ENCODE measurements at places on chromosomes 7 and 10.
A peak's percentile ranks its signal among the peaks of the same experiment; 100 is the strongest.

GRCh38 chr10:47207281-47207615 is 92.7 kb upstream of the GDF10 start:
- no peak for DNase-seq

- no peak for DNase-seq
Observed at GRCh38 chr10:111595173-111595572, 518.3 kb downstream of the ADRA2A start.

DNA sequence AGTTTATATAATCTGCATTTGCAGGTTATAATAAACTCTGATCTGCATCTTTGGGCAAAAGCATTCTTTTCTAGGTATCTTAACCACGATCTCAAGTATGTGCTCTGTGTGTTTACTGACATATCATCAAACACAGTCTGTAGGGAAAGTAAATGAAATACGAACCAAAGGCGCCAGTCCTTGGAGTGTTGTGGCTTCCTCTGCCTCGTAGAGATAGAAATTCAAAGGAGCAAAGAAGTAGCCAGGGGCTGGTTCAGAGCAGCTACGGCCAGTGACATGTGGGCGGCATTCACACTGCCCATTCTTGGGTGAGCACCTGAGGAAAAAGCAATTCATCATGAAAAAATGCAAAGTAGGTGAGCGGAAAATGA is 38.7 kb downstream of the LAMB4 start:
- DNase-seq = no peak

DNA sequence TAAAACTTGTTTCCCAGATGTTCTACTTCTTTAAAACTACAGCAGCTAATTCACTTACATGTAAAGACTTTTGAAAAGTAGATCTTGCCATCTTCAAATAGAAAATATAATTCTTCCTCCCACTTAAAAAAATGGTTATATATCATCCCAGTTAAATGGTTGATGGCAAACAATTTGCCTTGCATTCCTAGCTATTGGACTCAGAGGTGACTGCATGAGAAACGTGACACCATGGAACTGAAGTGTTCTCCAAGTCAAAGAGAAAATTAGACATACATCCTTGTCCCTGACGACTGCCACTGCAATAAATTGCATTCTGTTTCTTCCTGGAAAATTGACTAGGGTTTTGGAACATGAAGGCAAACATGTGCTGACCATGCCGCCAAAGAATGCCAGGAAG is 95.0 kb upstream of the POM121L12 start:
- DNase-seq = no peak

GRCh38 chr7:11760372-11760771 is 71.6 kb downstream of the THSD7A start:
- no peak for DNase-seq

- DNase-seq = no peak
Observed at GRCh38 chr10:29607576-29607975, 27.2 kb downstream of the SVIL start.

DNA sequence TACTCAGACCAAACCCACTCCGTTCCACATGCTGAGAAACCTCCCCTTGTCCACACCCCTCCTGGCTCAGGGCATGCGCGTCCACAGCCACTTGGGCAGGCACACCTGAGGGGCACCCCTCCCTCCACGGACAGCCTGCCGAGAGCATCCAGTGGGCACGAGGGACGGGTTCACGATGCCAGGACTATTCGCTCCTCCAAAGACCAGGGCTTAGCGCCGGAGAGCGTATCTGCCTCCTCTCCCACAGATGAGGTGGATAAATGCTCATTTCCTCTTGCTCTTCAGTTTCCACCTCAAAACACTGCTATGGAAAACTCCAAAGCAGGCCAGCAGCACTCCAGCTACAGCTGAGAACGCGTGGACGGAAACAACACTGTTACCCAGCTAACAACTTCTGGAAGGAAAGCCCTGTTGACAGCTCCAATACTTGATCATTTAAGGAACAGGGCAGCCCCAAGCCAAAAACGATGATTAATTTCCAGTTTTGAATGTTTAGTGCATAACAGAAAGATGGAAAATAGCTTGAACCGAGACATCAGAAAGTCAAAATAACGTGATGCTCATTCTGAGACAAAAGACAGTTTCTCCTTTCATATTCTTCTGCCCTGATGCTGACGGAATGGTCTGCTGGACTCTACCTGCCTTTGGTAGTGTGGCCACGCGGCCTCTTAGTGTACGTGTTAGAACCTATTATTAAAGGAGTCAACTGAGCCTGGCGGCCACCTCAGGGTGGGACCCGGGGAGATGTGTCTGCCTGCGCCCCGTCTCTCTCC is 204.7 kb downstream of the DNAJB6 start:
- DNase-seq = peak; percentile 35

DNA sequence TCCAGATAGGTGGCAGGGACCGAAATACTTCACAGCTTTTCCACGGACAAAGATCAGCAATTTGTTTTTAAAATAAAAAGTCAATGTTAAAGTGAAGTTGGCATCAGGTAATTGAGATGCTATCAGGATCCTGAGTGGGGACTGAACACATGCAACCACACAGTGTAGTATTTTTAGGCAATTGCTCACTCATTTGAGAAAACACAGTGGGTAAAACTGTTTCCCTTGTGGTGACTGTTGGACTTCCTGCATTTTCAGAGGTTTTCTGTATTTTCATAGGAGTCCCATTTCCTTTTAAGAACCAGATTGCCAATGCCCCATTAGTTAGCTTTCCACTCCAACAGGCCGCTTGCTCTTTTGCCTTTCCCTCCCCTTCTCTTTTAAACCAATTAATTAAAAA is 159.5 kb upstream of the ZNF32 start:
- no peak for DNase-seq

GRCh38 chr10:132145002-132145401 is 41.7 kb upstream of the DPYSL4 start:
- DNase-seq = no peak

DNA sequence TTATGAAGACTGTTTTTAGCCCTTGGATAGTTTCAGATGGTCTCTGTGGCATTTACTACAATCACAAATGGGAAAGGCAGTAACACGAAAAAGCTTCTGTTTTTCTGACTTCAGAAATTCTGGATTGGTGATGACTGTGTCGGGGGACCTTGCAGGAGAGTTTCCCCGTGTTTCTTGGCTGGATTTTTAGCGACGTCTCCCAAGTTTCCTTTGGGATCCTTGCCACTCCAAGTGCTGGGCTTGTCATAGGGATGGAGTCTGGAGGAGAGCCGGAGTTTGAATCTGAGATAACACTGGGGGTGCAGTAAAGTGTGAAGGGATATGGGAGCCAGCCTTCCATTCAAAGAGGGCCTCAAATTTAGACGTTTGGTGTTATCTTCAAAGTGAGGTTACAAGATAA is 179.0 kb downstream of the SNX10 start:
- no peak for DNase-seq

DNA sequence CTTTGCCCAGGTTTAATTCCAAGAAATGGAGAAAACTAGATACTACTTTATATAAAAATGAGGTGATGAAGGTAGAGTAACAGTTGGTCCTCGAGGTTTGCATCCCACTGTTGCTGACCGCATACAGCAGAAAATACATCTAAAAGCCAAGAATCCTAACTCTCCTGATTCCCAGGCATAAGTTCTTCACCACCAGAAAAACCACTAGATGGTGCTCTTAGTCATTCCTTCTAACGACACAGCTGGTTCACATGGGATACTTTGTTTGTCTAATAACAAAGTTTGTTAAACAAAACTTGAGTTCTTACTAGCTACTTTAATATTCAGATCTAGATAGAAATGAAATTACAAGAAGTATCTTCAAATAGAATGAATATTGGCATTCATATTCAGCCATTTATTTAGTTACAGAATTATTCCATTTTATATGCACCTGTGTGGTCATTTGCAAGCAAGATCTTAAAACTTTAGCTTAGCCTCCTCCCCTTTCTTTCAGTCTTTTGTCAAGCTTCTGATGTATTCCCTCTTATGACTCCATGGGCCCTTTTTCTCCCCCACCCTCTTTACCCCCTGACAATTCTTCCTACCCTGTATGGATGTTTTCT is 54.1 kb upstream of the CYP26C1 start:
- no peak for DNase-seq

GRCh38 chr10:117921421-117921820 is 125.3 kb downstream of the RAB11FIP2 start:
- DNase-seq = no peak

GRCh38 chr7:133921635-133922182 is 205.4 kb upstream of the LRGUK start:
- no peak for DNase-seq
